KG1 (cell line): ENCODE measurements at places on chromosomes 1 and 21.

DNA sequence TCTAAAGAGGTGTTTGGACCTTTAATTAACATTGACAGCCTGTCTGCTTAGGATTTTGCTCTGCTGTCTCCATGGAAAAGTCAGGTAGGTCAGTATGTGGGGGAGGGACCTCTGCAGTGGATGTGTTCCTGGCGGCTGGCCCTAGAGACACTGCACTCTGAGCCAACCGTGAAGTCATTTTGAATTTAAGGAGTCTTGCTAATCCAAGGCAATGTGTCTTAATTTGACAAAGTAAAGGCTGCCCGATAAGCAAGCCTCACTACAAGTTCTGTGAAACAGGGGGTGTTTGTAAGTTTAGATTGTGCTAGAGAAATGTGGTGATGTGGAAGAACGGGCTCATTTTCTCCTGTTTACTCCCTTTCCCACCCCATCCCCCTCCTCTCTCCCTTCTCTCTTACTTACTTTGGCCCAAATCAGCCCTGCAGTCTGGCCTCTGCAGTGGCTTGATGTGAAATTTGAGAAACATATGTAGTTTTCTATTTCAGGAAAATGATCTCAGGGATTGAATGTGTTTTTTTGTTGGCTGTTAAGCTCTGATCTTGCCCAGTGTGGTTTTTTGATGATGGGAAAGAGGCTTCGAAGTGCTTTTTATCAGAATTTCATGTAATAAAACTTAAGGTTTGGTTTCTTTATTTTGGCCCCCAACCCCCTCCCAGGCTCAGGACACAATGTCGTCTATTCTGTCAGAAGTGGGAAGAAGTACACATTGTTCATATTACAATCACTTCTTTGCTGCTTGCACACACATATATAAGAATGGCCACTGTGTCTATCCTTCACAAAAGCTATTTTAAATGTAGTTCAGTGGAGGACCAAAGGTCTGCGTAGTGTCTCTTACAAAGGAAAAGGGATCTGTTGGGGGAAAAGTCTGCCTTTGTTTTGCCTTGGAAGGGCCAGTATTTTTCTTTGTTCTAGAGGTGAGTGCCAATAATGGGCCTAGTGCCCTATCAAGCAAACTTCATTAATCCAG lies 96.6 kb downstream of the FGGY start:
- DNase-seq, result no peak

- DNase-seq, result no peak
Observed at GRCh38 chr1:7497107-7497637, 273.9 kb upstream of the VAMP3 start.

GRCh38 chr1:14946684-14947238 lies 206.8 kb upstream of the TMEM51 start:
- no peak for DNase-seq

DNA sequence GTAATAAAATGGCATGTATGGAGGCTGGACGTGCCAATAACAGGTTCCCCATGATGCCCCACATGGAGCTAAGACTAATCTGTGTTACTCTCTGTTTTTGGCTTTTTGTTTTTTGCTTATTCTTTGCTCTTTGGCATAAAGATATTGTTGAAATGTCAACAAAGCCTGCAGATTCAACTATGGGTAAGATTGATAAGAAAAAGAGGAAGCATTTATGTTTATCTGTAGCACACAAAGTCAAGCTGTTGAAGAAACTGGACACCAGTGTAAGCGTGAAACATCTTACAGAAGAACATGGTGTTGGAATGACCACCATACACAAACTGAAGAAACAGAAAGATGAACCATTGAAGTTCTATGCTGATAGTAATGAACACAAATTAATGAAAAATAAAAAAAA lies 402.7 kb downstream of the LTN1 start:
- no peak for DNase-seq

- no peak for DNase-seq
Observed at GRCh38 chr1:119959268-119960220, 63.2 kb upstream of the ADAM30 start.

- no peak for DNase-seq
Observed at GRCh38 chr1:166197141-166197540, 30.3 kb upstream of the FAM78B start.

GRCh38 chr1:116873680-116874271 lies 35.9 kb upstream of the PTGFRN start:
- DNase-seq, result no peak

- DNase-seq, result no peak
Observed at GRCh38 chr21:44419679-44420078, 35.6 kb upstream of the LRRC3 start.
